ENCODE measurements at places on chromosomes 7 and 10. TPM values are rescaled to one million over a fixed set of nuclear protein-coding genes. Genes with fewer than 3 reads are reported as not detected.

DNA sequence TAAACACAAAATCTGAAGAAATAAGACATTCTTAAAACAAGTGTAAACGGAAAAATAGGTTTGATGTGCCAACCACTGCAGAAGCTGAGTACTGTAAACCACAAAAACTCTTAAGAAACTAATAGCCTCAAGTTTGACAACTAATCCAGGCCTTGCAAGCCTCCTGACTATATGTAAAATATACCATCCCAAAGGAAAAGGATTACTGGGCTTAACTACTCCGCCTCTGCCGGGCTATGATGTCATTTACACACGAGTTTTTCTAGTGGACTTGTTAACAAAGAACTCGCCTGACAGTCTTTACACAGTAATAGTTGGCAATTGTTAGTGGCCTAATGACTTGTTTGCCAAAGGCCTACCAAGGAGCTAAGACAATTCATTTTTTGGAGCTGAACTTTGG lies 2.1 kb downstream of the KIF5B start:
- peak; percentile 38 for DNase-seq

DNA sequence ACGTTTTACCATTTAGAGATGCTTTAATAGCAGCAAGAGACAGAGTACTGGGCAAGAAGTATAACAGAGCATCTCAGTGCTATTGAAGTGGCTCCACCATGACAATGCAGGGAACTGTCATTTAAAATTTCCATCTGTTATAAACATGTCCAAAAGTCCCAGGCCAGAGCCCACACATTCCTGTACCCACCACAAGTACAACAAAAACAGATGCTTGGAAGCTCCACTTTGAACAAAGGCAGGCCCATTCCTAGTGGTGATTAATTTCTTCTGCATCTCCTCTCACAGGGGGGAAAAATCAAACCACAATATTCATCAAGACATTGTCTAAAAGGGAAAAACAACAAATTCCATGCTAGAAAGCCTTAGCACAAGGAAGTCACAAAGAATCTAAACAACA lies 627.9 kb downstream of the PARD3 start:
- DNase-seq = no peak

BEND7 gene
- polyA plus RNA-seq = 16.7 TPM

FAM25G gene
- not detected for polyA plus RNA-seq

ITIH5 gene
- 23.3 TPM for polyA plus RNA-seq
